ENCODE measurements at places on chromosomes 7 and 10. TPM values are rescaled to one million over a fixed set of nuclear protein-coding genes. Genes with fewer than 3 reads are reported as not detected.

DNA sequence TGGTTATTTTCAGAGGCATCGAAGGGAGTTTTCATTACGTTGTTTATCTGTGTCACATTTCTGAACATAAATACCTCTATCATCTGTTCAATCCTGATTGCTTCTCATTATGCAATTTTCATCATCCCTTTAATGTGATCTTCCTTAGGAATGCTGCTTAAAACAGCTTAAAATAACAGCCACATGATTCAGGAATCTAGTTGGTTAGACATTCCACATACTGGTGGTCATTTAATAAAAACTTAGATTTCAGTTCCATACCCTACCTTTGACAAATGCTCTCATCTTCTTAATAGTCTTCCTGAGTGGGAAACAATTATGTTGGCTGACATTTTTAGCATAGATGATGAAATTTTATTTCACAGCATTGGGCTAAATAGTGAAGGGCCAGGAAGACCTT, 191.3 kb upstream of the CDCA7L start:
- no peak overlapping the region for H3K4me3 ChIP-seq
- H3K27me3 ChIP-seq = no peaks in the 10 kb centered on the region
- peaks cover 30% of the 10 kb centered on the region for H3K4me1 ChIP-seq
- no peak for DNase-seq

DNA sequence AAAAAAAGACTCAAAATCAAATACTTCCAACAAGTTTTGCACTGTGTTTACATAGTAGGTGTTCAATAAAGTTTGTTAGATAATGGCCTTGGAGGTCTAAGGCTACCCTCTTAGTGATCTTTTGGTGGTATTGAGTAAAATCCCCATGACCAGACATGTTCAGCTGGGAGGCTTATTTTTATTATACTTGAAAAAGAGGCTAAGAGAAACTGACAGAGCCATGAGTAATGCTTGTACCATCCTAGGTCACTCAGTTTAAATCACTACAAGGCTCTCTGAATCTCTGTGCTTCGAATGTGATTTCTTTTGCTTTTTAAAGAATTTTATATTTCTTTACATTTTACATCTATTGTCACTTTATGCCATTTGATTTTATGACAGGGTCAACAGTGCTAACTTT, 90.5 kb downstream of the TWIST1 start:
- H3K4me3 ChIP-seq = no peak overlapping the region
- no peaks in the 10 kb centered on the region for H3K27me3 ChIP-seq
- no peak for DNase-seq
- H3K4me1 ChIP-seq = no peaks in the 10 kb centered on the region
- no peaks in the 10 kb centered on the region for H3K36me3 ChIP-seq

GRCh38 chr7:134565643-134566136, 16.8 kb downstream of the AKR1B15 start:
- no peak overlapping the region for H3K27ac ChIP-seq
- H3K27me3 ChIP-seq = peaks cover 15% of the 10 kb centered on the region
- H3K36me3 ChIP-seq = peaks cover 28% of the 10 kb centered on the region
- no peak for DNase-seq

DNA sequence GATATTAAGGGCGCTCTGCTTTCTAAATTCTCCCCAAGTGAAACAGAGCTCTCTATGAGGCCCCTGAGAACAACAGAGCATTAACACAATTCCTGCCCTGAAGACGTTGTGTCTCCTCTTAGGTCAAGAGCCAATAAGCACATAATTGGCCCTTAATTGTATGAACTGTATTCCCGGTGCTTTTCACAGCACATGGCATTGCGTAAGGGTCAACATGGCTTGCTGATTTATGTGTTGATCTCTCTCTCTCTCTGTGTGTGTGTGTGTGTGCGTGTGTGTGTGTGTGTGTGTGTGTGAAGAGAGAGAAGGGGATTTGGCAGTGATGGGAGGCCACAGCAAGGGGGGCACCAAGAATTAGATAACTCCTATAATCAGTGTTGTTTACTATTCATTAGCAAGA, 40.5 kb downstream of the LYZL1 start:
- no peak for DNase-seq
- peaks cover 9% of the 10 kb centered on the region for H3K4me1 ChIP-seq
- H3K27ac ChIP-seq = no peak overlapping the region

DNA sequence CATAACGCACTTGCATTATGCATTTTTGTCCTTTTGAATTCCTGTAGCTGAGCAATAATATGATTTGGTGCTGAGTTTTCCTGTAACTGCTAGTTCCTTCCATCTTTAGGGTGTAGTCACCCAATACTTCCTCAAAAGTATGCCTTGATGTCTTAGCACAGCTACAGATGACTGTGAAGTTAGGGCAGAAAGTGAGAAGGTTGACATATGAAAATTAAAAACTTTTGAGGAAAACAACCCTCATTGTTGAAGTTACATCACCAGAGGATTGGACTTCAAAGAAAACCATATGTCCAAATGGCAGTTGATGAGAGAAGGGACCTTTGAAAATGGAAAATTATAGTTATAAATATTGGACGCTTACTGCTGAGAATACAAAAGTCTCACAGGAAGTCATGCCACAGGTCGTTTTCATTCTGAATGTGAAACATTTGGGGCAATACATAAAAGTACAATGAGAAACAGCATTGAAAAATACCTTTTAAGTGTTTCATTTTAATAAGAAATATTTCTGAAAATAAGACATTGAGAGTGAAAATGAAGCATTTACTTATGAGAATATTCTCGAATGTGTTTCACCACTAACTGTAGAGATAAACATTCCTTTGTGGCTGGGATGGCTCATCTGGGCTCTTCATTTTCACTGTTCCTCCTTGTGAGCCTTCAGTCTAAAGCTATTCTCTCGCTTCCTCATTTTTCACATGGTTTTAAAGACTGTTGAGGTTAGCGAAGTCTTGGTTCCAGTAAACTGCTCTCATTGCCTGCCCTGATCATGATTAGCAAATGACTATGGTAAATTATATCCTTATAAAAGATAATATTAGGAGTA, 61.4 kb upstream of the NME8 start:
- no peaks in the 10 kb centered on the region for H3K36me3 ChIP-seq
- H3K4me1 ChIP-seq = peaks cover 10% of the 10 kb centered on the region
- no peak overlapping the region for H3K27ac ChIP-seq
- no peak for DNase-seq
- H3K4me3 ChIP-seq = no peak overlapping the region

The CLCN1 gene
- 0.23 TPM for total RNA-seq

The SPDYE2B gene
- total RNA-seq = not detected

DNA sequence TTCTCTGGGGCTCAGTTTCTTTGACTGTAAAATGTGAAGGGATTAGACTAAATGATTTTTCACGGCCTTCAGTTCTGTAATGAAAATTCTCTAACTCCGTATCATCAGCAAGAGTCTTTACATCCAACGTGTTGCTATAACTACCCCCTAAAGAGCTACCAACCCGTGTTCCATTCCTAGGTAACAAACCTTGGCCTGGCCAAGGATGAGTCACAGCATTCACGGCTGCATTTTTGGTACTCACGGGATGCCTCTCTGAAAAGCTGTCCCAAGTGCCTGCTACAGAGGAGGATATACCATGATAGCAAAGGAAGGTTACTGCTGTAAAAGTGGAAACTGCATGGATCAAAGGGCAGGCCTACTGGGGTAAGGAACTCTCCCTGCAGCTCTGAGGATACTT, 5.9 kb downstream of the LRRC4 start:
- peaks cover 17% of the 10 kb centered on the region for H3K27me3 ChIP-seq
- H3K36me3 ChIP-seq = peaks cover 15% of the 10 kb centered on the region
- no peak for DNase-seq
- no peak overlapping the region for H3K27ac ChIP-seq
- H3K4me1 ChIP-seq = peaks cover 75% of the 10 kb centered on the region
- H3K4me3 ChIP-seq = no peak overlapping the region

- H3K4me1 ChIP-seq = no peaks in the 10 kb centered on the region
- no peak for DNase-seq
- no peaks in the 10 kb centered on the region for H3K27me3 ChIP-seq
These were observed 82.6 kb upstream of the ASAH2 start for GRCh38 chr10:50333872-50334271.

DNA sequence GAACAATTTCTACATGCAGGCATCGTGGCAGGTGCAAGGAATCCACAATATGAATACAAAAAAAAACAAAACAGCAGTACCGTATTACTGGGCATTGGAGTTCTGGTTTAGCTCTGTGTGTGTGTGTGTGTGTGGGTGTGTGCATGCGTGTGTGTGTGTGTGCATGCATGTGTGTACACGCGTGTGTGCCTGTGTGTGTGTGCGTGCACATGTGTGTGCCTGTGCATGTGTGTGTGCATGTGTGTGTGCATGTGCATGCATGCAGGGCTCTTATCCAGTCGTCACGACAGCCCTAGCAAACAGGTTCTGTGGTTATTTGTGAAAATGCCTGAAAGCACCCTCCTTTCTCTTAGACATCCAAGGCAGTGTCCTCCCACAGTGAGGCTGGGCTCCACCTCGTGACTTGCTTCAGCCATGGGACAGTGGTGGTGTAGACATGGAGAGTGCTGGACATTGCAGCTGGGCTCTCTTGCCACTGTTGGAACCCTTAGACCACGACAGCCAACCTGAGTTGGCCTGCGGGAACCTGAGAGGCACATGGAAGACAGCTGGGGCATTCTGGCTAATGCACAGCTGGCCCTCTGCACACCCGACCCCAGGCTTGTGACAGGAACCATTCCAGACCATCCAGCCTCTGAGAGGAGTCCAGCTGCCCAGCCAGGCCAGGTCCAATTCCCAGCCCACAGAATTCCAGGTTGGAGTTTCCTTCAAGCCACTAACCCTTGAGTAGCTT, 173.4 kb upstream of the SHH start:
- no peaks in the 10 kb centered on the region for H3K4me1 ChIP-seq
- no peak overlapping the region for H3K27ac ChIP-seq

DNA sequence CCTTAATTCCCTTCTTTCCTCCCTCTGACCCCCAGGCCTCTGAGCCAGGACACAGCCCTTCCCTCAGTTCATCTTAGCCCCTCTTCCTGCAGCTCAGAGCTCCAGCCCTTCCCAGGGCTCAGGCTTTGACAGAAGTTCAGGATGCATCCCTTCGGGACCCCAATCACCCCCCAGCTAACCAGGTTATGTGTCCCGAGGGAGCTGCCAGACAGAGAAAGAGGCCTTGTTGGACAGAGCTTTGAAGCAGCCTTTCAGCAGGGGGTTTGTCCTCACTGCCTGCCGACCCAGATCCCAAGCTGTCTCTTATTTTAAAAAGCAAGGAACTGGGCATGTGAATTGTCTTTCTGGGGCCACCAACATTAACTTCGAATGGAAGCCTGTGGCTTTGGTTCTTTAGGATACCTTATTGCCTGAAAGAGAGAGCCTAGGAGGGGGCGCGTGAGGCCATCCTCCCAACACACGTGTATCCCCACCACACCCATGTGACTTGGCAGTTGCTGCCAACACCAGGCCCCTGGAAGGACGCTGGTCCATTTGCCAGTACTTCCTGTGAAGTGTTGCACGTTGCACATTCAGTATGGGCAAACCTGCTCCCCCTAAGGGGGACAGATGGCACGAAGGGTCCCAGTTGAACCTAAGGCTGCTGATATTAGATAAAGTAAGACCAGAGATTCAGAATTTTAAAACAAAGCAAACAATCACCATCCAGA, 858 bp downstream of the CCDC136 start:
- no peak for DNase-seq
- H3K4me3 ChIP-seq = peak overlapping the region; percentile 89
- H3K27me3 ChIP-seq = peaks cover 15% of the 10 kb centered on the region
- H3K27ac ChIP-seq = peak overlapping the region; percentile 47

Data from WTC11 (cell line).